Mucosa of gallbladder (tissue), 1 donor: ENCODE measurements at places on chromosomes 3 and 15. TPM values are rescaled to one million over a fixed set of nuclear protein-coding genes. Genes with fewer than 3 reads are reported as not detected.
A peak's percentile ranks its signal among the peaks of the same experiment; 100 is the strongest.

BFSP2 gene
- not detected for total RNA-seq

GRCh38 chr3:24589931-24590880 is 95.6 kb upstream of the THRB start:
- DNase-seq, result no peak

CTDSPL gene
- total RNA-seq, result 176 TPM

GRCh38 chr3:183182073-183182472 is 19.5 kb upstream of the LAMP3 start:
- DNase-seq, result no peak

DNA sequence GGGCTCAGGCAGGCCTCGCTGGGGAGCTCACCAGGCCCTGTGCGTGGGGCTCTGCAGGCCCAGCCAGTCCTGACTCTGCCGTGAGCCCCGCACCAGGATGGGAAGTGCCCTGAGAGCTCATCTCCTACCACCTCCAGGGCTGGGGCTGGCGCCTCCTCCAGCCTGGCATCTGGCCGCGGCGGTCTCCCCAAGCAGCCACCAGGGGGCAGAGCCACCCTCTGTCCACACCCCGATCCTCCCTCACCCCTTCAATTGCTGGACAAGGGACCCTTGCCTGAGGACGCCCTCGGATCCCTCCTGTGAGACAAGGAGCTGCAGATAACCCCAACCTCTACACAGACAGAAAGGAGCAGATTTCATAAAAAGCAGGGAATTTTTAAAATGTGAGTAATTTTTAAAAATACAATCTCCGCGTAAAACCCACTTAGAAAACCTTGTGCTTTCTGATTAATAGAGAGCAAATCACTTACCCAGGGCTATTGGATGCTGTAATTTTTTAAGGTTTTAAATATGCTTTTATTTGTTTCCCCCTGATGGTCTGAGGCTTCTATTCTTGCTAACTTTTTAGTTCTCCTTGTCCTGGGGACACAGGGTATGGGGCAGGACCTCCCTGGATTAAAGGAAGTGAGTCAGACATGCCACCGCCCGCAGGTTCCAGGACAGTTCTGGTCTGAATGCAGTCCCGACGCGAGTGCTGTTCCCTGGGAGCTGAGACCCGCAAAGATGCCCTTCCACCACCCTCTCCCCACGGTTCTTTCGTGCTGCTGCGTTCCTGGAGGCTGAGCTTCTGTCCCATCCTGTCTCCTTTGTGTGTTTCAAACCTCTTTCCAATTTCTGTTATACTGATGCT is 52.3 kb upstream of the CHRNA7 start:
- DNase-seq, result peak; percentile 45

GRCh38 chr15:33581032-33581431 is 270.3 kb downstream of the RYR3 start:
- DNase-seq, result no peak

GRCh38 chr3:66298591-66298990 is 77.8 kb downstream of the SLC25A26 start:
- DNase-seq, result no peak

DNA sequence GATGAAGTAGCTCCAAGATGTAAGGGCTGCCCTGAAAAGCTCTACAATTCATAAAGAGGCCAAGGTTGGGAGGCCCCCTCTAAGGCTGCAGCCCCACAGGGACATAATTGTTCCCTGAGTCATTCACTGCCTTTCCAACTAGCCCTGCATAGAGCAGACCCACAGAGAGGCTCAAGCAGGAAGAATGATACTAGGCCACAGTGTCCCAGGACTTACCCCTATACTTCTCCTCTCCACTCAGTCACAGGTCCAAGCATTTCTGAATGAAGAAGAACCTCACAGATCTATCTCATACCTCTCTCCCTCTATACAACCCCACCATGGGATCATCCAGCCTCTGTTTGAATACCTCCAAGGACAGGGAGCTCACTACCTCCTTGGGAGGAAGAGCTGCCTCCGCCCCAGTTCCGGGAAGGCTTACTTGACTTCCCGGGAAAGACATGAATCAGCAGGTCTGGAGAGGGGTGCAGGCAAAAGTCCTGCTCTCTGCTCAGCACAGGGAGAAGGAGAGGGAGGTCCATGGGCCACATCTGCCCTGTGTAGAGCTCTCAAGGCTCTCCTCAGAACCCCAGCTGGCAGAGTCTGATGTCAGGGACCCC is 6.9 kb upstream of the SKIC8 start:
- no peak for DNase-seq
